Osteocyte (in vitro differentiated cells): ENCODE measurements at places on chromosomes 6 and 20. TPM values are rescaled to one million over a fixed set of nuclear protein-coding genes. Genes with fewer than 3 reads are reported as not detected.
A peak's percentile ranks its signal among the peaks of the same experiment; 100 is the strongest.

- no peak overlapping the region for H3K4me3 ChIP-seq
- H3K36me3 ChIP-seq = no peaks in the 10 kb centered on the region
- H3K27ac ChIP-seq = no peak overlapping the region
- DNase-seq = peak; percentile 69
Observed at GRCh38 chr20:1281279-1282057, 15.4 kb downstream of the SNPH start.

DNA sequence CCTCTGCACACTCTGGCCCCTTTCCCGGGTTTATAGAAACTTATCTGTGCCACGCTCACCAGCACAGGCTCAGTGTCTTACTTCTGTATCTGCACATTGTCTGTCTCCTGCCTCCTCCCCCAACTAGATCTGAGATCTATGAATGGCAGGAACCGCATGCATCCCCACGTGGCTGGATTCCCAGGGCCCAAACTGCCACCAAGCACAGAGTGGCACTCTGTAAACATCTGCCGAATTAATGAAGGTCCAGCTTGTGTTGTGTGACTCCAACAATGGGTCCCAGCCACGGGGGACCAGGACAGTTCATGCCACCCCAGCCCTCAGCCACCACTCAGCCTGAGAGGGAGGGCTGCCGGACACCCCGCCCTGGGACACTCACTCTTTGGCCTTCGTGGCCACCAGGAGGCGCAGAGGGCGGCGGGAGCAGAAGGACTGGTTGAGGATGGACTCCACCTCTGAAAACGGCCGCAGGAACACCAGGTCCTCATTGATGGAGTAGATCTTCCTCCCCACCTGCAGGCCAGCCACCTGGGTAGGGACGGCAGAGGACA, 171.1 kb downstream of the PREX1 start:
- no peak for DNase-seq
- peaks cover 16% of the 10 kb centered on the region for H3K4me1 ChIP-seq
- no peak overlapping the region for H3K4me3 ChIP-seq
- peaks cover 18% of the 10 kb centered on the region for H3K36me3 ChIP-seq

GRCh38 chr6:130622142-130622541, 205.1 kb upstream of the SMLR1 start:
- no peak for DNase-seq
- peaks cover 31% of the 10 kb centered on the region for H3K4me1 ChIP-seq
- no peak overlapping the region for H3K4me3 ChIP-seq
- H3K27me3 ChIP-seq = no peaks in the 10 kb centered on the region
- H3K36me3 ChIP-seq = no peaks in the 10 kb centered on the region

DNA sequence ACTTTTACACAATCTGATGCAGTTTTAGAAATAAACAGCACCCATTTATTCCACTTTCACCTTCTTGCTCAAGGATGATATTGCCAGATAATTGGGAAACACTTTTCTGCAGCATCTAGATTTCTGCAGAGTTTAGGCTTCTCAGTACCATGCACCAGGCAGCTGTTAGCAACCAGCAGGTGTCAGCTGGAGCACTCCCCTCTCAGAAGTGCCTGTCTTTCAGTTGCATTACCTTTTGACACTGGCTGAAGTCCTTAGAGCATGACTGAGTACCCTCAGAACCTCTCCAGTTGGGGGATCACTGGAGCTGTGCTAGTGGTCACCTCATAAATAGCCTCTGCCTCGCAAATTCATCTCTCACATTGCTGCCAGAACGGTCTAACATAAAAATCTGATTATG, 91.2 kb downstream of the DNAH8 start:
- peaks cover 3% of the 10 kb centered on the region for H3K27me3 ChIP-seq
- no peak for DNase-seq
- no peak overlapping the region for H3K4me3 ChIP-seq
- no peaks in the 10 kb centered on the region for H3K36me3 ChIP-seq
- no peak overlapping the region for H3K27ac ChIP-seq

- peaks cover 27% of the 10 kb centered on the region for H3K4me1 ChIP-seq
- peak overlapping the region; percentile 69 for H3K27ac ChIP-seq
- H3K27me3 ChIP-seq = no peaks in the 10 kb centered on the region
- peak overlapping the region; percentile 84 for H3K4me3 ChIP-seq
Observed at GRCh38 chr6:7909323-7910276, 988 bp downstream of the TXNDC5 start.

DNA sequence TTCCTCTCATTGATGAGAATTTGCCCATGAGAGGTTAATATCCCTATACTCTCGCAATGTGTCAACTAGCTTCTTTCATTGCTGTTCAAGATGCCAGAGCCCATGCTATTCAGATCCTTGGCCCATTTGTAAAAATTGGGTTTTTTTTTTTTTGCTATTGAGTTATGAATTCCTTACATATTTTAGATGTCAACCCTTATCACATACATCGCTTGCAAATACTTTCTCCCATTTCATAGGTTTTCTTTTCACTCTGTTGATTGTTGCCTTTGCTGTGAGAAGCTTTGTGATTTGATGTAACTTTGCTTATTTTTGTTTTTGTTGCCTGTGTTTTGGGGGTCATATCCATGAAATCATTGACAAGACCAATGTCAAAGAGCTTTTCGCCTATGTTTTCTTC, 32.2 kb upstream of the IPCEF1 start:
- peaks cover 4% of the 10 kb centered on the region for H3K36me3 ChIP-seq
- peaks cover 7% of the 10 kb centered on the region for H3K27me3 ChIP-seq
- no peak for DNase-seq

- no peak overlapping the region for H3K4me3 ChIP-seq
- peaks cover 4% of the 10 kb centered on the region for H3K36me3 ChIP-seq
- H3K27ac ChIP-seq = no peak overlapping the region
- H3K4me1 ChIP-seq = peaks cover 51% of the 10 kb centered on the region
- H3K27me3 ChIP-seq = no peaks in the 10 kb centered on the region
- no peak for DNase-seq
Observed at GRCh38 chr6:127845242-127845641, 55.6 kb downstream of the THEMIS start.

DNA sequence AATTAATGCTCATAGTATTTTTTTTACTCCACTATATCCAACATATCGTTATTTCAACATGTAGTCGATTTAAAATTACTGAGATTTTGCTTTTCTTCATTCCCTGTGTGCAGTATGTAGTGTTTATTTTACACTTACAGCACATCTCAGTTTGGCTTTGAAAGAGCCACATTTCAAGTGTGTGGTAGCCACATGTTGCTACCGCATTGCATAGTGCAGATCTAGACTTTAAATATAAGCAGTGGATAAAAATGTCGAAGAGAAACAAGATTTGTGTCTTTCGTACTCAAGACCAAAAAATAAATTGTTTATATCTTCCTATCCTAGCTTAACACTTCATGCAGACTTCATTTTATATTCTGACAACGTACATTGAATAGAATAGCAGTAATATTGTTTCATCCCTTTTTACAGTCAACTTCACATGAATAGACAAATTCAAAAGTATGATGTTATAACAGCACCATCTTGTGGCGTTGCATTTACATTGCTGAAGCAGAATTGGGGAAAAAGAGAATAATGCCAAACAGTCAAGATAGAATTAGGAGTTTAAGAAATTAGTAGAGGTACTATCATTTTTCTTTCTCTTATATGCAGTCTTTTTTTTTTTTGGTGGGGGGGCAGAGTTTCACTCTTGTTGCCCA, 29.9 kb downstream of the FBXO5 start:
- H3K36me3 ChIP-seq = no peaks in the 10 kb centered on the region
- DNase-seq = no peak
- peaks cover 6% of the 10 kb centered on the region for H3K4me1 ChIP-seq
- H3K4me3 ChIP-seq = no peak overlapping the region
- H3K27ac ChIP-seq = no peak overlapping the region

DNA sequence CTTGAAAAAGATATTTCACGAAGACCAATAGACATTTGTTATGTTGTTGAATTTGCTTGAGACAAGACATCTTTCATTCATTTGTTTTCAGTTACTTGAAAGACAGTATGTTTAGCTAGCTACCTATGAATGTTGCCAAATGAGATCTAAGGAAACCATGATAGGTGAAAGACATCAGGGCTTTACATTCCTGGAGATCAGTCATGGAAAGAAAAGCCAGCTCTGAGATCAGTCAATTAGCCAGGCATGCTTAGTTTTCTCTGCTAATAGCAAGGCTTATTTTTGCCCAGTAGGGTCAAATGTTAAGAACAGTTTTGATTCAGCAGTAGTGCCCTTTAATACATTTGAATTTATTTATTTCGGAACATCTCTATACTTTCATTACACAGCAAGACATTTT, 116.5 kb upstream of the EDN1 start:
- H3K4me1 ChIP-seq = peaks cover 3% of the 10 kb centered on the region
- no peaks in the 10 kb centered on the region for H3K36me3 ChIP-seq
- H3K27ac ChIP-seq = no peak overlapping the region
- no peak overlapping the region for H3K4me3 ChIP-seq
- H3K27me3 ChIP-seq = no peaks in the 10 kb centered on the region
- DNase-seq = no peak

DNA sequence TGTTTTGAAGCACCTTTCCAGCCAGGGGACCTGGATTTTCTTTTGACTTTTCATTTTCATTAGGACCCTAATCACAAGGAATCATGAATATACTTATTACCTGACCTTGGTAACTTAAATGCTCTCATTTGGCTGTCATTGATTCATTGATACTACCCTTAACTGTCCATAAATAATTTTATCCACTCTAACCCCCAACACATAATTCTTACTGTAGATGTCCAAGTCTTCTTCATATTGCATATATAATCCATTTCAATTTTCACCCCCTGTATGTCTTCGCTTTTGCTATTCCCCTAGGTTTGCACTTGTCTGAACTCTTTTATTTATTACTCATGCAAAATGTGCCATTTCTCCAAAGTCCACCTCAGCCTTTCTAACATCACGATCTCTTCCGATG, 602.9 kb downstream of the MMUT start:
- H3K4me1 ChIP-seq = no peaks in the 10 kb centered on the region
- H3K27me3 ChIP-seq = no peaks in the 10 kb centered on the region
- DNase-seq = no peak
- H3K36me3 ChIP-seq = no peaks in the 10 kb centered on the region
- H3K4me3 ChIP-seq = no peak overlapping the region
- H3K27ac ChIP-seq = no peak overlapping the region

DNA sequence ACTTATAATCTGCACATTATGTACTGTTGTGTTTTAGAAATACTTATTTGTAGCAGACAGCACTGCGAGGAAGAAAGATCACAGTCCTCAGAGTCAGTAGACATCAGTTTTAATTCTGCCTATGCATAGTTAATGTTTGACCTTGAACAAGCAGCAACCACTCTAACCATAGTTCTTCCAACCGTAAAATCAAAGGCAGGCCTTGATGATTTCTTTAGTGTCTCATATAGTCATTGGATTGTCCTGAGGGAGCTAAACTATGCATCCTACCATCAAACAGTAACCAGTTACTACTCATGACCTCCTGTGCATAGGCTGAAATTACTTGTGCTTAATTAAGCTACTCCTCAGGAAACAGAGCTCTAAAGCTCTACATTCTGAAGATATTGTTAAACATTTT, 294.8 kb upstream of the STXBP5 start:
- no peaks in the 10 kb centered on the region for H3K36me3 ChIP-seq
- no peaks in the 10 kb centered on the region for H3K27me3 ChIP-seq
- no peak overlapping the region for H3K4me3 ChIP-seq

DNA sequence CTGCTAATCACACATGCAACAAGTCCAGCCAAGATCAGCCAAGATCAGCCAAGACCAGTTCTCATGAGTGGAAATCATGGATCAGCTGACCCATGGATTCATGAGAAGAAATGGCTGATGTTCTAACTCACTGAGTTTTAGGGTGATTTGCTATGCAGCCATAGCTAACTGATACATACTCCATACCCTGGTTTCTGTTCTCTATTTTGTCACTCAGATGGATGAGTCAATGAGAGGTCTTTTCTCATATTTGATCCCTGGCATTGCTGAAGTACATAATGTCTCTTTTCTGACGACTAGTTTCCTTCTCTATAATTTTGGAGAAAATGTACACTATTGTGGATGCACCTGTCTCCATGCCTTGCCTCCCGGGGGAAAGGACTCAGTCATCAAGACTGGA, 118.4 kb upstream of the LY86 start:
- DNase-seq = no peak
- no peaks in the 10 kb centered on the region for H3K36me3 ChIP-seq
- H3K27ac ChIP-seq = no peak overlapping the region
- no peaks in the 10 kb centered on the region for H3K27me3 ChIP-seq
- H3K4me1 ChIP-seq = peaks cover 6% of the 10 kb centered on the region
- no peak overlapping the region for H3K4me3 ChIP-seq

GRCh38 chr6:16098211-16098610, 30.7 kb upstream of the MYLIP start:
- no peak overlapping the region for H3K4me3 ChIP-seq
- peaks cover under 1% of the 10 kb centered on the region for H3K4me1 ChIP-seq
- no peak for DNase-seq

- H3K36me3 ChIP-seq = no peaks in the 10 kb centered on the region
- DNase-seq = no peak
- peaks cover 11% of the 10 kb centered on the region for H3K27me3 ChIP-seq
- H3K27ac ChIP-seq = no peak overlapping the region
- H3K4me1 ChIP-seq = peaks cover 11% of the 10 kb centered on the region
- no peak overlapping the region for H3K4me3 ChIP-seq
Observed at GRCh38 chr6:14621518-14621917, 503.9 kb downstream of the CD83 start.

DNA sequence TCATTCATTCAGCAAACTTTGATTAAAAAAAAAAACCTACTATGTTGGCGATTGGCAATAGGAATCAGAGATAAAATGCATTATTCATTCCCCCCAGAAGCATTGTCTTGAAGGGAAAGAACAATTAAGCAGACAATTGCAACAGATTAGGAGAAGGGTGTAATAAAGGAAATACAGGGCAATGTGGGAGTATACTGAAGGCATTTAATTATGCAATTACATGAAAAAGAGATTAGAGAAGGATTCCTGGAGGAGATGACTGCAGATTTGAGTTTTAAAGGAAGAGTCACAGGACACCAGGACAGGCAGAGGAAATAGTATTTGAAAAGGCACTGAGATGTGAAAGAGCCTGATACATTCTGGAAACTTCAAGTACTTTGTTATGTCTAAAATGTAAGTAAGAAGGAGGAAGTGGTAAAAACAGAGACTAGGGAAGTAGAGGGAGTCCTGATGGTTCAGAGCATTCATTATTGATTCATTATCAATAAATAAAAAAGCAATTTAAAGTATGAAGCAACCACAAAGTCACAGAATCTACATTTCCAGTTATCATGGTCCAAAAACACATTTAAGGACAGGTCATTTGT, 43.7 kb downstream of the THEMIS start:
- H3K27ac ChIP-seq = no peak overlapping the region
- H3K27me3 ChIP-seq = no peaks in the 10 kb centered on the region

GRCh38 chr6:147166360-147166944, 37.8 kb upstream of the STXBP5 start:
- H3K27me3 ChIP-seq = no peaks in the 10 kb centered on the region
- H3K4me3 ChIP-seq = no peak overlapping the region
- DNase-seq = no peak
- H3K27ac ChIP-seq = peak overlapping the region; percentile 63
- peaks cover 43% of the 10 kb centered on the region for H3K4me1 ChIP-seq
- H3K36me3 ChIP-seq = no peaks in the 10 kb centered on the region

TMEM74B gene
- not detected in 2 replicates for total RNA-seq

CDKN1A gene
- total RNA-seq = 161 and 201 TPM in 2 replicates

ADTRP gene
- not detected in 2 replicates for total RNA-seq

RNF182 gene
- total RNA-seq = 9.8 and 11.0 TPM in 2 replicates

SERAC1 gene
- total RNA-seq = 10.3 and 10.7 TPM in 2 replicates
